ENCODE measurements at places on chromosomes 13 and 19.

DNA sequence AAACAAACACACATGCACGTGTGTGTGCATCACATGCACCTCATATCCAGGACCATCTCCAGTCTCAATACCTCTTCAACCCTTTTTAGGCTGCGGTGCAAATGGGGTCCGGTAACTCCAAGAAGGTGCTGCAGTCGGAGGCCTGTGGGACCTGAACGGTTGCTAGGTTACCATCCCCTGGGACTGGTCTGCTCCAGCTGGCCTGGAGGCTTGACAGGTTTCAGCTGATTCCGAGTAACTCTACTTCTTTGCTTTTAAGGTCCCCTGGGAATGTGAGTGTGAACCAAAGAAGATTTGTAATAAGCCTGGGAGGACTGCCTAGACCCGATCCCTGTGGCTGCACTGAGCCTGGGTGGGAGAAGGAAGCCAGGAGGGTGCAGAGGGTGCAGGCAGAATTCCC is 117.5 kb downstream of the CCNA1 start:
- no peak for DNase-seq

DNA sequence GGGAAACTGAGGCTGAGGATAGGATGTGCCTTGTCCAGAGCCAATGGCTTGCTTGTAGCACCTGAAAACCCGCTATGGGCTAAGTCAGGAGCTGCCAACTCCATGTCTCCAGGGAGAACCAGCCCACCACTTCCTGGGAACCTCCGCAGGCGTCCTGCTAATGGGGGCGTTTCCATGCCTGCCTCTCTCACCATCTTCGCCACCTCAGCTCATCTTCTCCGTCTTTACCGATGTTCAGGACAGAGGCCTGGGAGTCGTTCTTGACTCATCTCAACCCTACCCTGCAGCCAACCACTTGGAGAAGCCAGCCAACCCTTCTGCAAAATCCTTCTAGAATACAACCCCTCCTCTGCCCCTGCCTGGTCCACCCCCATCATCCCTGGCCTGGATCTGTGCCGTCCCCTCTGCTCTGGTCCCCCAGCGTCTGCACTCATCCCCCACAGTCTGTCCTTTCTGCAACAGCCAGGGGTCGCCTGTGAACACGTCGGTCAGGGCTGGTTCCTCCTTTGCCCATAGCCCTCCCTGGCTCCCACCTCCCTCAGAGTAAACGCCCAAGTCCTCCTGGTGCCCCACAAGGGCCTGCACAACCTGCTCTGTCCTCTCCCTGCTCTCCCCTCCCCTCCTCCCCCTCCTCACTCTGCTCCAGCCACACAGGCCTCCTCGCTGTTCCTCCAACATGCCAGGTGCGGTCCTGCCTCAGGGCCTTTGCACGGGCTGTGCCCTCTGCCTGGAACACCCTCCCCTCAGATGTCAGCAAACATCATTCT is 31.0 kb downstream of the PTPRS start:
- DNase-seq: no peak

- no peak for DNase-seq
These were observed 764.0 kb upstream of the SLITRK5 start for GRCh38 chr13:86907156-86907555.

GRCh38 chr13:59728896-59729545 is 434.7 kb downstream of the DIAPH3 start:
- no peak for DNase-seq

DNA sequence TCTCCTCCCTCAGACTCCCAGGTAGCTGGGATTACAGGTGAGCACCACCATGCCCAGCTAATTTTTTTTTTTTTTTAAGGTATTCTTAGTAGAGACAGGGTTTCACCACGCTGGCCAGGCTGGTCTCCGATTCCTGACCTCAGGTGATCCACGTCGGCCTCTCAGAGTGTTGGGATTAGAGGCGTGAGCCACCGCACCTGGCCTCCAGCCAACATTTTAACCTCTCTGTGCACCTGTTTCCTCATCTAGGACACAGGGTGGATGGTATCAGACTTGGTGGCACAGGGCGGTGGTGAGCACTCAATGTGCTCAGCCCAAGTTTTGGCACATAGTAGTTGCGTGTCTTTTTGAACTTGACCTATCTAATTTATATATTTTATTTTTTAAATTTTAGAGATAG is 12.5 kb downstream of the APBA3 start:
- no peak for DNase-seq

GRCh38 chr19:35851213-35852028 is 883 bp downstream of the NPHS1 start:
- DNase-seq: no peak

Data from HuH-7 (cell line).